ENCODE measurements at places on chromosomes 5 and 9.

GRCh38 chr5:97907646-97908400 lies 724.8 kb upstream of the RIOK2 start:
- DNase-seq: no peak

DNA sequence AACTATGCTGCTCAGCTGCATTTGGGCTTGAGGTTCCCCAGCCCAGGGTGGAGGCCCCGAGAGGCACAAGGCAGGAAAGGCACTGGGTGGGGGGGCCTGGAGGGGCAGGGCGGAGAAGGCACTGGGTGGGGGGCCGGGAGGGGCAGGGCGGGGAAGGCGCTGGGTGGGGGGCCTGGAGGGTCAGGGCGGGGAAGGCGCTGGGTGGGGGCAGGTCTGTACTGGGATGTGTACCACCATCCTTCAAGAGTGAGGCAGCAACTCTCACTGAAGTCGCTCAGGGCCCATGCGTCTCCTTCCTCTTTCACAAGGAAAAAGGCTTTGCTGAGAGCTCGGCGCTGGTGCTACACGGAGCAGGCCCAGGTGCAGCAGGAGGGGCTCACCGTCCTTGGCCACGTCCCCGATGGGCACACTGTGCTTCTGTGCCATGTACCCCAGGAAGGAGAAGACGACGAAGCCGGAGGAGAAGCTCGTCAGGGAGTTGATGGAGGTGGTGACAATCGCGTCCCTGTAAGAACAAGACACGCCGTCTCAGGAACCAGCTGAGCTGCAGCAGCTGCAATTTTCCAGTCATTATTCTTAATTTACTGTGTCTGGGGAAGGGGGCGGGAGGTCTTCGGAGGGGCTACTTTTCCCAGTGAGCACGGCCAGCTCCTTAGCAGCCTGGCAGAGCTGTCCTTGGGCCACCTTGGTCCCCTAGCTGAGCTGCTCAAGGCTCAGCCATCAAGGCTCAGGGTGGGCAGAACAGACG lies 30.8 kb downstream of the SLC6A3 start:
- DNase-seq: no peak

GRCh38 chr5:41509399-41510175 lies 814 bp downstream of the PLCXD3 start:
- DNase-seq: no peak

GRCh38 chr5:6900247-6901227 lies 187.3 kb downstream of the TENT4A start:
- DNase-seq: no peak

GRCh38 chr5:72402959-72403628 lies 82.9 kb downstream of the PTCD2 start:
- DNase-seq: no peak

GRCh38 chr5:132830436-132831094 lies at the start of gene SHROOM1:
SHROOM1 (minus strand) TSS chr5:132830647; CDS start chr5:132826140, 4,507 bp downstream.
- DNase-seq: no peak

DNA sequence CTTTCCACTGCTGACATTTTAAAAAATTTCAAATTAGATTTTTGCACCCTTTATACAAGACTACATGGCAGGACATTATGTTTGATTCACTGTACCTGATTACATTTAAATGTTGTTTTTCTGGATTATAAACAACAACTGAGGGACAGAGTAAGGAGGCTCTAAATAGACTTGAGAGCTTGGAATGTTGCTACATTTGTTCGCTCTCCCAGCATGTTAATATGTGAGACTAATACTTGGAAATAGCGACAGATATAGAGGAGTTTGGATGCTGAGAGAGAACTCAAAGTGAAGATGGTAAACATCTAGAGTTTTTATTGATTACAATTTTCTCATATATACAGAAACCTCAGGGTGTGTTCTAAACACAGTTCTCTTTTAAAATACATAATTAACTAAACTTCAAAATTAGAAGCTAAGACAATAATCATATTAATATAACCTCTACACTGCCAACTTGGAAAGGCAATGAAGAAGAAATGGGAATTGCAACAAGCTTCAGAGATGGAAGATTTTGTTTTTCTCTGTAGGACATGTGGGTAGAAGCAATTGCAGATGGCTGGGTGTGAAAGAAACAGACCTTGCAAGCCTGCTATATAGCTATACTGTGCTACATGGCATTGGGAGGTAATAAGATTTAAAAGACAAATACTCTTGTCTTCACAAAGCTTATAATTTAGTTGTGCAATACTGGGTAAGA lies 1.4 kb upstream of the NDFIP1 start:
- no peak for DNase-seq

DNA sequence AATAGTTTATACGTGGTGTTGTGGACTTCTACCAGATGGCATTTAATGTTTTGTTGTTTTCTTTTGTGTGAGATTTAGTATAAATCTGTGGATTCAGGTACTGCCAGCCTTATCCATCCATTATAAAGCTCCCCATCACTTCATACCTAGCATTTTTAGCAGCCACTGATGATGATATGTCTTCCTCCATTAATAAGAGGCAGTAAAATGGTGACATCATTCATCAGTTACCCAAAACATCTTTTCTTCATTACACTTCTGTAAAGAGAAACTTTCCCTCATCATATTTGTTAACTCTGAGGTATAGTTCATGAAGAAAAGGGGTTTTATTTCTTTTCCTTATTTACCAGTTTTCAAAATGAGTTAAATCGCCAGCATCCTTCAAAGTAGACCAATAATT lies 19.4 kb downstream of the CHD1 start:
- DNase-seq: no peak

DNA sequence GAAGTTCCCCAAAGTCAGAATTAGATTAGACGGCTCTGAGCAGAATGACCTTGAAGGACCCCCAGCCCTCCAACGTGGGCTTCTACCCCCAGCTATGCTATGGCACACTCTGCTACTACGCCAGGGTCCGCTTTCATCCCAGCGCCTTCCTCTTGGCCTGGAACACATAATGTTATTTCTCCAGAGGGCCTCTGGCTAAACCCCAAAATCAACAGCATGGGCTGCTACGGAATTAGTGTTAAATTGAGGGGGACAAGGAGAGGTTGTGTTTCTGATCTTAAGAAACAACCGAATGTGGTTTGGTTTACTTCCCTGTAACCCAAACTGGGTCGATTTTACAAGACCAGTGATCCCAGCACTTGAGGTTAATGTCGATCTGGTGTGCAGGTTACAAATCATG lies 97.1 kb downstream of the ZNF618 start:
- DNase-seq: no peak

DNA sequence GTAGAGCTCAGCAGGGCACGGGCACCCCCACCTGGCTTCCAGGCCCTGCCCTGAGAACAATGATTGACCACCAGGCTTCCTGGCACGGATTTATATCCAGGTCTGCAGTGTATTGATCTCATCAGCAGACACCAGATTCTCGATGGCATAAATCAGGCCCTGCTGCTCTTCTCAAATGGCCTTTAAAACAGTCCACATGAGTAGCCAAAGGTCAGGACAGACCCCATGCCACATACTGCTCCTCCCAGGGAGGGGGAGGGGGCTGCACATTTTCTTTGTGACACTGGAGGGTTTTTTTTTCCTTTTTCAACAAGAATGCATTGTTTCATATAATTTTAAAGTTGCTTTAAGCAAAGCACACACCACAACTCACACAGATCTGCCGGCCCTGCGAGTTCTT lies 85.4 kb downstream of the SEMA4D start:
- no peak for DNase-seq

DNA sequence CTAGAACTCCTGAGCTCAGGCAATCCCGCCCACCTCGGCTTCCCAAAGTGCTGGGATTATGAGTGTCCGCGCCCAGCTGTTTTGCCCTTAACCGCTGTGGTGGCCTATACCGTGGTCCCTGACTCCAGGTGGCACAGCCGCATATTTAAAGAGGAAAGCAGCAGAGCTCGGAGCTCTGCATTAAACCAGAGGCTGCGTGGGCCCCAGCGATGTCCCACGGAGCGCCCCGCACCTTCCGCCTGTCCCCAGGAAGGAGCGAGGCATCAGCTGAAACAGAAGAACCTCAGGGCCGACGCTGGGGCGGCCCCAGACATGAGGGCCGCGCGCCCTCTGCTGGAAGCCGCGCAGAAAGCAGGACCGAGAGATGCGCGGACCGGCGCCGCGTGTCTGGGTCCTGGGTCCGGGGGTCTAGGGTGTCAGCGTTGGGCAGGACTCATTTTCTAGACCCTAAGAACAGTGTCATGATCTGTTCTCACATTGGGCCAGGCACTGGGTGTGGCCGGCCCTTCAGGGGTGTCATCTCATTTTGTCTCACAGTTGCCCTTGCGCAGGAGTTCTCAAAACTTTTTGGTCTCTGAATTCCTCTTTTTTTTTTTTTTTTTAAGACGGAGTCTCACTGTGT lies 37.7 kb downstream of the LAMC3 start:
- DNase-seq: no peak

- peak; percentile 77 for DNase-seq
Measured at GRCh38 chr9:136567651-136568287, 21.9 kb upstream of the NOTCH1 start.

DNA sequence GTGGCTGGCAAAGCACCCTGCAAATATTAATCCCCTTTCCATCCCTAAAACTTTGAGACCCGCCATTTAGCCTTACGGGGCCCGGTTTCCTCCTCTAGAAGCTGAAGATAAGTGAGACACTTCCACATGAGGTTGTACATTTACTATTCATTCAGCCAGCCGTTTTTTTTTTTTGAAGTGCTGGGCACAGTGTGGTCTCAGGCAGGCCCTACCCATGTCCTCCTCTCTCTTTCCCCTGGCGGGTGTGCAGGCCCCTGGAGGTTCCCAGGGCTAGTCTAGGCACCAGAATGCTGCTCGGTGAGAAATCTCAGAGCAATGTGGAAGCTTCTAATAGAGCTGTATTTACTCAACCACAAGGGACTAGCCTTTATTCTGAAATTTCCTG lies 107.4 kb upstream of the LARP1 start:
- no peak for DNase-seq

- DNase-seq: no peak
Measured at GRCh38 chr5:108079753-108080152, 302.1 kb downstream of the FBXL17 start.

- DNase-seq: no peak
Measured at GRCh38 chr5:91797576-91797975, 414.5 kb upstream of the ARRDC3 start.

DNA sequence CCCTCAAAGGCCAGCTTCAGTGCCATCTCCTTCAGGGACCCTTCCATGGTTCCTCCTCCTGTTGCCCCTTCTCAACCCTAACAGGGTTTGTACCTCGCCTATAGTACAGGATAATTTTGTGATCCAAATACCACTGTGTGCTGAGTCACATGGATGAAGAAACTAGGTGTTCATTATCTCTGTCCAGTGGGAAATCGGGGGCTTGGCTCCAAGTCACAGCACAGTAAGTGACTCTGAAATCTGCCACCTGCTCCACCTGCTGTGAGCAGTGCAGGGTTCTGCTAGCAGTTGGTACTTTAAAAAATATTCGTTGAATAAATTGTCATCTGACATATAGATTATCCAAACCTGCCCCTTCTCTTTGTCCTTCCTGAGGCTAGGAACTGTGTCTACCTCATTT lies 123.2 kb upstream of the OTULINL start:
- DNase-seq: no peak

- DNase-seq: no peak
Measured at GRCh38 chr5:907366-907910, 14.8 kb downstream of the TRIP13 start.

GRCh38 chr9:108860354-108860753 lies 1.7 kb upstream of the ACTL7A start:
- DNase-seq: no peak

DNA sequence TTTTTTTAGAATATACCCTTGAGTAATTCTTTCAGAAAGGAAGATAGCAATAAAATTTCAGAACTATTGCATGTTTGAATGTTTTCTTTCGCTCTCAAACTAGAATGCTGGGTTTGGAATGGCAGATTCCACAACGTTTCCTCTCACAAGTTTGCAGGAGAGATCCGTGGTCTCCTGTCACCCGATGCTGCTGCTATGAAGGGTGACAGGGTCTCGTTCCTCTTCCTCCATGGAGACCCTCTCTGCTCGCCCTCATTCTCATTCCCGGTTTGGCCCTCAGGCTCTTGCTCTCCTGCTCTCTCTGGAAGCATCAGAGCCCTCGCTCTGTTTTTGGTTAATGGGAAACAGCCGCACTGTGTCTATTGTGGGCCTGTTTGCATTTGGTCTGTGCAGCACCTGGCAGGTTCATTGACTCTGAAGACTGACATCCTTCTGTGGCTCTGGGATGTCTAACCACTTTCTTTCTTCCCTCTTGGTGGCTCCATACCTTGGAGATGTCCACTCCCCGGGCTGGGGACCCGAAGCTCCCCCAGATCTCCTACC lies 12.6 kb upstream of the FAM163B start:
- no peak for DNase-seq

DNA sequence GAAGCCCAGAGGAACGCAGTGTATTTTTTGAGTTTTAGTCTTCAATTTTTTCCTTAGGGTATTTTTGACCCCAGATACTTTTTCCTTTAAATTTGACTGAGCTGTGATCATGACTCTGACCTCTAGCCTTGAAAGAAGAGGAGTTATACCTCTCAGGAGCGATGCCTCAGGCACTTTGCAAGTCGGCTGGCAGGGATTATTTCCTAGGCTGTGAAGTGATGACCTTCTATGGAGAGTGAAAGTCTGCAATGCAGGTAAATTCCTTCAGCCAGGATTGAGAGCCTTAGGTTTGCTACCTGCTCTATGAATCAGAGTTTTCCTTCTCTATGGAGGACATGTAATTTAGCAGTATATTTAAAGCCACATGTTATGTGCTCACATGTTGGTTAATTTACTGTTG lies 10.8 kb upstream of the NUDT12 start:
- DNase-seq: no peak

GRCh38 chr9:81776834-81777233 lies 87.5 kb upstream of the TLE1 start:
- no peak for DNase-seq

- no peak for DNase-seq
Measured at GRCh38 chr5:170111088-170111785, 5.5 kb downstream of the FOXI1 start.

GRCh38 chr5:93186076-93186682 lies 394.8 kb downstream of the NR2F1-AS1 start:
- no peak for DNase-seq

GRCh38 chr5:1437226-1437829 lies 7.9 kb downstream of the SLC6A3 start:
- DNase-seq: no peak

DNA sequence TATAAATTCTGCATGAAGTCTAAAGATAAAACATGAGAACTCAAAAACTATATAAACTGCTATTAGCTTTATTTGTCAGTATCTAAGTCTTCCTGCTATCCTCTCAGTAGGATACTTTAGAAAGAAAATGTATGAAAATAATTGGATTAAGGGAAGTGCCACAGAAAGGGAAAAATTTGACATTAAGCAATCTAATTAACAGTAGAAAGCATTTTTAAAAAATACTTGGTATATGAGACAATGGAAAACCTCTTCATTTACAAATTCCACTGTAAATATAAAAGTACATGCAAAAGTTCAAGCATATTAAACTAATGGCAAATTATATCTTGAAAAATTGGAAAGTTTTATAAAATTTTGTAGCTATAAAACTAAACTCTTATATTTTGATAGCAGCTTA lies 518.6 kb upstream of the NUDT12 start:
- no peak for DNase-seq
